ENCODE measurements at places on chromosomes 1 and 21.

- DNase-seq = no peak
These were observed 1648.4 kb downstream of the KCNT2 start for GRCh38 chr1:194959795-194960194.

- peak; percentile 17 for DNase-seq
These were observed 9.5 kb upstream of the SLC19A2 start for GRCh38 chr1:169495046-169495775.

DNA sequence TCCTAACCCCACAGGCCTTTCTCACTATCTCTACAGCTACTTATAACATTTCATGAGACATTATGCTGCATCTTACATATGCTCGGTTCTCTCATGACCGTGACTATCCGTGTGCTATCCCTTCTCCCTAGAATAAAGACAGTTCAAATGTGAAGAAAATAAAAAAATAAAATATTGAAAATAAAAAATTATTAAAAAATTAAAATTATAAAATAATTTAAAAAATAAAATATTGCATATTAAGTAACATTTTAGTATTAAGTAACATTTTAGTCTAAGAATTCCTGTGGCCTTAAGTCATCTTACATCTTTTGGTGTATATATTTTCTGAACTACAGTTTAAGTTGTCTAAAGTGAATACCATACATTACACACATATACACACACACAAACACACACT lies 415.5 kb downstream of the DPYD start:
- no peak for DNase-seq

DNA sequence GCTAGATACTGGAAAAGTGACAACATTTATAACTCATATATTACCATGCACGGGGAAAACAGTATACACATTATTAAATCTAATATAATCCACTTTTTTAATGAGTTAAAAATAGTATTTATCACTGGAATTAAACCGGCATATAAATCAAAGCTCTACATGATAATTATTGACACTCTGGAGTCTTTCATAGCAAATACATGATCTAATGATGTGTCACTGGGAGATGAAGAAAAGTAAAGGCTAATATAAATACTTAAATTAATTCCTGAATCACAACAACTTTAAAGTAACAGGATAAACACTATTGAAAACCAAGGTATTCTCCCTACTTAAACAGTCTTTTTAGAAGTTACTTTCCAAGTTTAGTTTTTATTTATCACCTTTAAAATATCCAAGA lies 52.4 kb upstream of the ASPM start:
- DNase-seq = no peak

DNA sequence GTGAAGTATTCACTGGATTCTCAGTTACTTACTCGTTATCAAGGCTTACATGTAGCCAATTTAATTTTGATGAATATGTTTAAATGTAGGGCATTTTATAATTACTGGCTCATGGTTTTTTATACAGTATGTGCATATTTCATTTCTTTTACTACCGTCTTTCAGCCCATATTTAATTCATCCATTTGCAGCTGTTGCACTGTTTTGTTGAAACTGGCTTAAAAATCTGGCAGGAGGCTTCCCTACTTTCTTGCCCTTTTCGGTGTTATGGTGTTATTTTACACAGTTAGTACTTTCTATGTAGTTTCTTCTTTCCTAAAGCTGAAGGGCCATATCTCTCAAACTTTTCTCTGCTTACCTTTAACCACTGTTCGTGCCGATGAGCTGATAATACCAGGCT lies 54.2 kb downstream of the ITSN1 start:
- no peak for DNase-seq

DNA sequence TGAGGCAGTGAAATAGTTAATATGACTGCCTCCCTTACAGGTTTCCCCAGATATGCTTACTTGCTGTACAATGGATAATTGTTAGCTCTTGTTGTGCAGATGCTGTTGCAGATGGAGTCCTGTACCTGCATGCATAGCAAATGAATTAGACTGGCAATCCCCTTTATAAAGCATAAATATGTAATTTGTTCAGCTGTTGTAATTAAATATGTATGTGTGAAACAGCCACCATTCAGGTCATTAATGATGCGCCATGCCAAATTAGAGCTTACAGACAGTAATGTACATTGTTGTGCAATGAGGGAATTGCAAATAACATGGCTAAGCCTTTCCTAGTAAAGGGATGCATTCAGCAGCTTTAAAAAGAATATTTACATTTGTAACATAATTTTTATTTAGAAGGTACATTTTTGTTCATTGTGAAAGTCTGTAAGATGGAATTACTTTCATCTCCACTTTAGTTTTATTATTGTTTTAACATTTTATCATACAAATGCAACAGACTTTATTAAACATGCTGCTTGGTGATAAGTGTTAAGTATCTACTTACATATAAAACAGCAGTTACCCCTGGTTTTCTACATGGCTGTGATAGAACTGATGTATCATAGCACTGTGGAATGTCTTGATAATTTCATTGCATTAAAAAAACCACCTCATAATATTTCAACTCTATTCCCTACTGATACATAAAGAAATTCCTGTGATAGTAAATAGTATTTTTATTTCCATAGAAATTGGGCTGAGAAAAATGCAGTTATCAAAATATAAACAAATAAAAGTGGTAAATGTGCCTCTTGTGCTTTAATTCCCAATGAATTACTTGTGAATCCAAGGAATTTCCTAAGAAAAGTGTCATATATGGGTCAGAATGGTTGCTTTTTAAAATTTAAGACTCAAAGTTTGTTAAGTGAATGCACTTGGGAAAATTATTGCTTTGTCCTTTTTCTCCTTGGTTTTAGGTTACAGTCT lies 99.0 kb downstream of the NFIA start:
- DNase-seq = no peak

DNA sequence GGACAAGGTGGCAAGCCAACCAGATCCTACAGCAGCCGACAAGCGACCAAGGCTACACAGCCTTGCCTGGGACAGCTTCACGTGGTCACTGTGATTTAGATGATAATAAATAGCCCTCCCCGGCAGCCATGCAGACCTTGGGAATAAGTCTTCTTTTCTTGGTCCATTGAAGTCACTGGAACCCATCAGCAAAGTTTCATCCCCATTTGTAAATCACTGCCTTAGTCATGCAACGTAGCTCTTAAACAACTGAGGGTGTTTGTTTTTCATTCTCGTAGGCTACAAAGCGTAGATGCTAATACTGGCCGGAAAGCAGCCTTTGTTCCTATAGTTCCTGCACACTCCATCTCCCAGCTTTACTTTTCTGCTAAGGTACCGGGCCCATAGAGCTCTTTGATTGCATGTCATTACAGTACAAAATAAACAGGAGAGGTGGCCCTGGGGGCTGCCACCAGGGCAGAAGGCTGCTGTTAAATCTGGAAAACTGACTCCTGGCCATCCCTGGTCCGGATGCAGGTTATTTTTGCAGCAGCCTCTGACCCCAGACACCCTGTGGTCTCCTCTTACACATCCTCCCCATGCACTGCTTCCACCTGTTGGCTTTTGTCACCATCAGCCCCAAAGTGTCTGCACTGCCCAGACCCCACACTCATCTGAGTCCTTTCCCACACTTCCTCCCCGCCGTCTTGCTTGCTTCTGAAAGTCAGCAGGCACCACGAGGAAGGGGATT lies 105.5 kb downstream of the TOMM20 start:
- peak; percentile 53 for DNase-seq
